ENCODE measurements at places on chromosomes 2 and 18.

DNA sequence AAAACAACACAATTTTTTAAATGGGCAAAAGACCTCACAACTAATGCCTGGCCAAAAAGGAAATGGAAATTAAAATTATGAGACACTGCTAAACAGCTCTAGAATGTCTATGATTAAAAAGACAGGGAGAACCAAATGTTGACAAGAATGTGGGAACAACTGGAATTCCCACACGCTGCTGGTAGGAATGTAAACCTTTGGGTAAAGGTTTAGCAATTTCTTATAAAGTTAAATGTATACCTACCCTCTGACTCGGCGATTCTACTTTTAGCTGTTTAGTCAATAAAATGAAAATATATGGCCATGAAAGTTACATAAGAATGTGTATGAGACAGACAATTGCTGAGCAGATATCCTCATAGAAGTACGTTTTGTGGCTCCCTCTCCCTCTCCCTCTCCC is 60.9 kb downstream of the ATF2 start:
- no peak for DNase-seq

GRCh38 chr2:2484301-2484700 is 153.2 kb upstream of the MYT1L start:
- peak; percentile 33 for DNase-seq

DNA sequence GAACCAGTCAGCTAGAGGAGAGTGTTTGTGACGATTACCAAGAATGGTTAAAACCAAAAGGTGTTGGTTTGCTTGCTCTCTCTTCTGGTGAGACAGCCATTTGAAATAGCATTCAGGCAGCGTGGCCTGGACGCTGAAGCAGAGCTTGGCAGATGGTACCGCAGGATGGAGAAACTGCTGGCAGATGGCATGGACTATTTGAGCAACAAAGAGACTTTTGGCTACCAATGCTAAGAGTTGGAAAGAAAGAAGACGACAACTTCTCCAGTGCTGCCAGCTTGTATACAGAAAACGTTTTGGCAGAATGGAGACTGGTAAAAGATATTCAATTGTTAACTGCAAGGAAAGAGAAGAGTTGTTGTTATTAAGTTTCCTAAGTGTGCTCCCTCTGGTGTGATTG is 315.0 kb downstream of the PARD3B start:
- no peak for DNase-seq

- DNase-seq, result no peak
These were observed 5.1 kb downstream of the PLEKHA3 start for GRCh38 chr2:178485356-178485755.

GRCh38 chr2:3199627-3200345 is 177.8 kb downstream of the EIPR1 start:
- no peak for DNase-seq

GRCh38 chr2:190769258-190769657 is 111.4 kb upstream of the GLS start:
- DNase-seq, result no peak

- no peak for DNase-seq
These were observed 57.6 kb upstream of the ZNF532 start for GRCh38 chr18:58806826-58807714.

DNA sequence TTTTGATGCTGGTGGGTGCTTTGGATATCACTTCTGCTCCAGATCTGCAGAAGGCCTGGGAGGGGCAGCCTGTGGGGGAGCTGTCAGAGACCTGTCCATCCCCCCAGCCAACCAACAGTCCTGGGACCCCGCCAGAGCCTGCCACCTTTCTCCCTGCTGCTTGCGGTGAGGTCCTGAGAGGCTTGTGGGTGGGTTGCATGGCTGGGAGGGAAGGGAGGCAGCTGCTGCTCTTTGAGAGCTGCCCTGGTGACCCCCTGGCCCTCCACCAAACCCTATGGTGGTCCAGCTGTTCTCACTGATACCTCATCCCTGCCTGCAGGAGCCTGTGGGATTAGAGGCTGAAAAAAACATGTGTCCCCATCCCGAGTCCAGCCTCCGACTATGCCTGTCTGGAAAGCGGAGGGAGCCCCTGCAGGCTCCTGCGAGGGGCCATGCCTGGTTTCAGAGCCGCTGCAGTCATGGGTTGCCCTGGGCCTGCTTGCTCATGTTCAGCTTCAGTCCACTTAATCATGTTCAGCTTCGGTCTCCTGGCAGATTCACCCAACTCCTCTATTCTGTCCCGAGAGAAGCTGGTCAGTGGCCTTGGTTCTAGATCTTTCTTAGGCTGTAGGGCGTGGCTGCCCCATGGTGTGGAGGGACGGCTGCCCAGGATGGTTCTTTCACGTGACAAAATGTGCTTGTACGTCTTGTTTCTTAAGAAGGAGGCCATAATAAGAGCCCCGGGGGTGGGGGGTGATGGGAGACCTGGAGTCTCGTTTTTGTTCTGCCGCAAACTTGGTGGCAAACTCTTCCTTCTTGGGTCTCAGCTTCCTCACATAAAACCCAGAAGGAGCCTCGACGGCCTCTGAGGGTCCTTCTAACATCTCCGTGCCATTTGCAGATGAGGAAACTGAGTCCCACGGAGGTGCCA is 98.5 kb downstream of the CTIF start:
- DNase-seq, result no peak

DNA sequence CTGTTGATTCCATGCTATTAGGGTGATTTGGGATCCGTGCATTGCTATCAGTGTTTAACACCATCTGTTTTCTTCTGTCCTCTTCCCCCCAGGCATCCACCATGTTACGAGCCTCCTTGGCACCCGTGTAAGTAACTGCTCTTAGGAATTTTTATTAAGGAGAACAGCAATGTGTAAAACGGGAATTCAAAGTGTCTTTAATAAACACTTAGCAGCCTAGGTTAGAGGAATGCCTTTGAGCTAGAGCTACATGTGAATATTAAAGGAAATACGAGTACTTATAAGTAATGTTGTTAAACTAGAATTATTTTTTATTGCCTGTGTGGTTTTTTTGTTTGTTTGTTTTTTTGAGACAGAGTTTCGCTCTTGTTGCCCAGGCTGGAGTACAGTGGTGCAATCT is 58.1 kb downstream of the ARMC9 start:
- no peak for DNase-seq

- DNase-seq, result no peak
These were observed 18.1 kb downstream of the LPIN2 start for GRCh38 chr18:2994603-2995432.

DNA sequence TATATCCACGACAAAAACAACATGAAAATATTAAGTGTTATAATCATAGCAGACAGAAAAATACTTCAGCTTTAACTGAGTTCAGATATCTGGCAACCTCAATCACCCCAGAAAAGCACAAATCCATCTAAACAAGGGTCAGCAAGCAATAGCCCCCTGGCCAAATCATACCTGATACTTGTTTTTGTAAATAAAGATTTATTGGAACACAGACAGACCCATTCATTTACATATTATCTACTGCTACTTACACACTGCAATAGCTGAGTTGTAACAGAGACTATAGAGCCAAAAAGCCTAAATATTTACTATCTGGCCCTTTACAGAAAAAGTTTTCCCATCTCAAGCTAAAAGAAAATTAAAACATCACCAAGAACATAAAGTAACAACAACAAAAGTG is 12.8 kb downstream of the FARSB start:
- DNase-seq, result no peak

DNA sequence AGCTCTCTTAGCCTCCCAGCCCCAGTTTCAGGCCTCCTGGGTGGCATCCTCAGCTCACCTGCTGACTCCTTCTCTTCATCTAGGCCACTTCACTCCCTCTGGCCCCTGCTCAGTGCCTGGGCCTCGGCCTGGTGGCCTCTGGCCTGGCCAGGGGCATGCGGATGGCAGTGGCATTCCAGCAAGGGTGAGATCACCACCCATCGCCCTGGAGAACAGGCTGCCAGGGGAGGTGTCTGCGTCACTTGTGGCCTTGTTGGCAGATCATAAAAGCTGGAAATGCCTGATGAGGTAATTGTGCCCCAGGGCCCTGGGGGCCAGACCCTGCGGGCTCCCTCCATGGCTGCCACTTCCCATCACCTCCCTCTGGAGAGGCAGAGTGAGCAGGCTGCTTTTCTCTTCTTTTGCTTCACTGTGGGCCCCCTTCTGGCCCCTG is 72.5 kb upstream of the SMAD2 start:
- DNase-seq, result no peak

DNA sequence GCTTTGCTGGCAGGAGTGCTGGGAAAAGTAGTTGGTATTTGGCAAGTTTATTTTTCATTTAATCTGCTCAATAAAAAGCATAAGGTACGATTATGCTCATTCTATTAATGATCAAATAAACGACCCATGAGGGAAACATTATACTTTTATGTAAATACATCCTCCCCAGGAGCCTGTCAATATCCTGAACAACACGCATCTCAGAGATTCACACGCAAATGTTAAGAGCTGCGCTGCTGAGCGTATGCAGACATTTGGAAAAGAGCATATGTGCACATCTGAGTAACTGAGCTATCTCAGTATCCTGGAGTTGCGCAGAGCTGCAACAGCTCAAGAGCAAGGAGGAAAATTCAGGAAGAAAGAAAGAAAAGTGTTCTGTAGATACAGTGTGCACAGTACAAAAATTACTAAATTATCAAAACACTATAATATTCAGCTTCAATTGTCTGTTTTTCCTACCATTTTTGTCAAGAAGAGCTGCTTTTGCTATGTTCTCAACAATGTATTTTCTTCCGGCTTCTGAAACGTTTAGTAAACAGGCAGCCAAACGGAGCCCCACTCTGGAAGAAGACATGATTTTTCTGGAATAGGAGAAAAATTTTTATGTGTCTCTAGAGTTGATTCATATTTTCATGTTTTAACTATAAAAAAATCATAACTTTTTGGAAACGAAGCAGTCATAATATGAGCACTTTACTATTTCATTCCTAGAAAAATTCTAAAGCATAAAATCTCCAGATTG is 2.4 kb downstream of the FTCDNL1 start:
- DNase-seq, result no peak

- no peak for DNase-seq
These were observed 73.6 kb upstream of the IGFBP5 start for GRCh38 chr2:216768908-216769411.

GRCh38 chr2:67318993-67319481 is 78.1 kb upstream of the ETAA1 start:
- no peak for DNase-seq

DNA sequence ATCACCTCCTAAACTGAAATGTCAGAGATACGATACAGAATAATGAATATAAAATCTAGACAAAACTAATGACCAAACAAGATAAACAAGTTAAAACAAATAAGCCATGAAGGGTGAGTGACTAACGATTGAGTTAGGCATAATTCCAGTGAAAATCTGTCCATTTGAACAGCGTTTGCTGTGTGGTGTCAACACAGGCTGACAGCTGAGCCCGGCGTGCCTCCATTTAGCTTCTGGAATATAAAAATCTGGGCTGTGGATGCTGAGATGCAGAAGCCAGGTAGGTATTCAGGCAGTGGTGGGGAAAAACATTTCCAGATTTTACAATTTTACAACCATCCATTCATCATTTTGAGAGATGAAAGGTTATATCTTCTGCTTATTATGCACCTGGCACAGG is 2041.4 kb upstream of the CELF4 start:
- no peak for DNase-seq

GRCh38 chr2:47784352-47784851 is 1.5 kb downstream of the MSH6 start:
- DNase-seq, result no peak

GRCh38 chr2:145985517-145985916 is 1465.6 kb upstream of the ZEB2 start:
- no peak for DNase-seq

DNA sequence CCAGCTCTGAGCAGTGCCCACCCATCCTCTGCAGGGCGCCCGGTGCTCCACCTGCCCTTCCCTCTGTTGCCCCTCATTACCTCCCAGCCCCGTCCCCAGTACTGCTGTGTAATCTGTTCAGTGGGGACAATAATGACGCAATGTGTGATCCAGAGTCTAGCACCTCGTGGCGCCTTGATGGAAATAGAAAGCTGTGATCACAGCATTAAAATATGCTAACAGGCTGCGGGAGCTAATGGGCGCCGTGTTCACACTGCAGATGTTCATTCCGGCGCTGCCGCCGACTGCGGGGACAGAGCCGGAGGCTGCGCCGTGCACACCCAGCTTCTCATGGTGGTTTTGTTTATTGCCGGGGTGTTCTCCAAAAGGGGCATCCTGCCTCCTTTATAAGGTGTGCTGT is 235.2 kb downstream of the LDLRAD4 start:
- DNase-seq, result no peak

GRCh38 chr2:10297959-10298531 is 4.7 kb upstream of the HPCAL1 start:
- DNase-seq, result no peak

DNA sequence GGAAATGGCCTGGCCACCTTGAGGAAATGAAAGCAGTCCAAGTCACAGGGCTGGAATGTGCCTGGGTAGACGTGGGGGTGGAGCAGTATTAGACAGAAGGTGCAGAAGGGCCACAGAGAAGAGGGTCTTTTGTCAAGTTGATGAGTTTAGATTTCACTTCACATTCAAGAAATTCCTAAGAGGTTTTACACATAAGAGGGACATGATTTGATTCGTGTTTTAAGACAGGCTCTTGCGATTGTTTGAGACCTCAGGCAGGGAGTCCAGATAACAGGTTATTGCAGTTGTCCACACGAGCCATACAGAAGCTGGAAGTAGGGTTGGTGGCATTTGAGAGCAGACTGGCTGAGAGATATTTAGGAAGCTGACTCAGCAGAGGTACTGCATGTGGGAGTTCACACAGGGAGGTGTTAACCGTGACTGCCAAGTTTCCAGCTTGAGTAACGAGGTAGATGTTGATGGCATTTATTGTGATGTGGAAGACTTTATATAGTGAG is 64.6 kb downstream of the NEB start:
- DNase-seq, result no peak

DNA sequence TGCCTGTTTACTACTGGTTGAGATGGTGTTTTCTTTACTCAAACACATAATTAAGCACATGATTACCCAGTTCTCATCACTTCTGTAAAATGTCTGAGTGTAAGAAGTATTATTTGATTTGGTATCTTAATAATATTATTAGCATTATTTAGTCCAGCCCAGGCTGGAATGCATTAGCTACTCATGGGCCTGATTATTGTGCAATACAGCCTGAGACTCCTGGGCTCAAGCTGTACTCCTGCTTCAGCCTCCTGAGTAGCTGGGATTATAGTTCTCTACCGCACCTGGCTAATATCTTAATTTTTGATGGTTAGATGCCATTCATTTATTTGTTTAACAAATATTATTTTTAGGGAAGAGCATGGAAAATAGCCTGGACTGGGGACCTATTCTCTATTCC is 197.6 kb upstream of the MC4R start:
- no peak for DNase-seq

- no peak for DNase-seq
These were observed 65.2 kb upstream of the FIGN start for GRCh38 chr2:163800951-163801381.

- DNase-seq, result no peak
These were observed 236.9 kb upstream of the RAB6C start for GRCh38 chr2:129742415-129743180.

- no peak for DNase-seq
These were observed 10.4 kb upstream of the ST8SIA5 start for GRCh38 chr18:46767217-46767616.

- DNase-seq, result no peak
These were observed 31.2 kb downstream of the GLS start for GRCh38 chr2:190911813-190912212.

All from NCI-H2107 (cell line).